ENCODE measurements at places on chromosomes 16 and 17. TPM values are rescaled to one million over a fixed set of nuclear protein-coding genes. Genes with fewer than 3 reads are reported as not detected.

HYDIN gene
- 1.3 TPM for polyA plus RNA-seq

DNA sequence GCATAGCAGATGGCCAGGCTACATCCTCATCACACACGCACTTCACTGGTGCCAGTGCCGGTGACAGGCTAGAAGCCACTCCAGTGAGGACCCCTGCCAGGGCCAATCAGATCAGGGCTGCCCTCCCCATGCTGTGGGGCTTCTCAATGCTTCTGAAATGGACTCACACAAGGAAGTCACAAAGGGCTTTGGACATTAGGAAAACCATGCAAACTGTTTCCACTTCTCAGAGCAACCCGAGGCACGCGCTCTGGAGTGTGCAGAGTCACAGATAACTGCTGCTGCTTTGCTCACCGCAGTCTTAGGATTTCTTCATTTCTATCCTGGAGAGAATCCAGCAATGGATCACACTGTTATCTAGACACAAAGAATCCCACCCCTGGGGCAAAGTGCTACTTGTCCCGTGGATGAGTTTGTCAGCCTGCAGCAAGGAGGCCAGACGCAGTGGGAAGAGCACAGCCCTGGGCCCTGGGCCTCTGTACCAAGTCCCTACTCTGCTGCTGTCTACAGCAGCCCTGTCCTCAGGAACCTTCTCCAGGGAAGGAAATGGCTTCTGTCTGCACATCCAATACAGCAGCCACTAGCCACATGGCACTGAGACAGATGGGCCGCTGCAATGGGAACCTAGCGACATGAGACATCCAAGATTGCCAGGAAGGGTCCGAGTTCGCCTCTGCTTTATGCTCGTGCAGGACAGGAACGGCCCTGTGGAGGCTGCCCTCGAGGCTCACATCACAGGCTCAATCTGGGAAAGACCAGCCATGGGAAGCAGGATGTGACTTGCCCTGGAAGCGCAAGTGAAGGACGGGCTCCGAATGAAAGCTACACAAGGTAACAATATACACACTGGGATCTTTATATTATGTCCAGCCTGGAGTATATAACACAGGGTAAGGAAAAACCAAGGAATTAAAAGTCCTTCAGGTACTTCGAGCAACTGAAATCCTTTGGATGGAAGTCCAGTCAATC is 169.3 kb downstream of the ZFHX3 start:
- DNase-seq, result no peak

IRX5 gene
- polyA plus RNA-seq, result 21.8 TPM

RNF112 gene
- polyA plus RNA-seq, result 8.1 TPM

DNA sequence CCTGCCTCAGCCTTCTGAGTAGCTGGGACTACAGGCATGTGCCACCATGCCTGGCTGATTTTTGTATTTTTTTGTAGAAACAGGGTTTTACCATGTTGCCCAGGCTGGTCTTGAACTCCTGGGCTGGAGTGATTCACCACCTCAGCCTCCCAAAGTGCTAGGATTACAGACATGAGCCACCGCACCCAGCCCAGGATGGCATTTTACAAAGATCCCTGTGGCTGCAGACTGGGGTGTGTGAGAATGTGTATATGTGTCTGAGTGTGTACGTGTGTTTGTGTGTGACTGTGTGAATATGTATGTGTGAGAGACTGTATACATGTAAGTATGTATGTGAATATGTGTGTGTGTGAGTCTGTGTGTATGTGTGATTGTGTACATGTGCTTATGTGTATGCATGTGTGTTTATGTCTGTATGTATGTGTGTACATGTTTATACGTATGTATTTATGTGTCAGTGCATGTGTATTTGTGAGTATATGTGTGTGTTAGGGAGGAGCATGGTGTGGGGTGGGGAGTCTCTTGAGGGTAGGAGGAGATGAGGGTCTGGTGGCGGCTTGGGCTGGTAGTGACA is 17.0 kb downstream of the RPTOR start:
- no peak for DNase-seq

VMO1 gene
- polyA plus RNA-seq, result 1.2 TPM

- no peak for DNase-seq
Observed at GRCh38 chr16:57244463-57244766, 644 bp upstream of the ARL2BP start.

MYL11 gene
- 3.7 TPM for polyA plus RNA-seq

DNA sequence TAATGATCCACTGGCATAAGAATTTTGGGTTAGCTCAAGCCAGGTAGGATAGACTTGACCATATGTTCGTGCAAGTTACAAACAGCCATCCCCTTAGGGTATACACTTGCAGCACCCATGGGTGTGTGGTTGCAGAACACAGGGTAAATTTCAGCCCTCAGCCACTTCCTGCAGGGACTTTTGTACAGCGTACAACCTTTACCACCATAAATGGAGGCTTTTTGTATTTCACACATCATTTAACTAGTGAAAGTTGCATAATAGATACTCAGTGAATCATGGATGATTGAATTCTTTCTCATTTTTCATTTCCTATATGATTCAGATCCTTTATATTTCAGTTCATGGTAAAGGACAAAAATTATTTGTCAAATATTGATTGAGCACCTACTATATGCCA is 473.9 kb downstream of the CDH13 start:
- DNase-seq, result no peak

GRCh38 chr17:82241183-82241925 is 12.5 kb downstream of the SLC16A3 start:
- peak; percentile 80 for DNase-seq

GRCh38 chr16:49959552-49960277 is 65.3 kb upstream of the CNEP1R1 start:
- no peak for DNase-seq

AANAT gene
- not detected for polyA plus RNA-seq

DNA sequence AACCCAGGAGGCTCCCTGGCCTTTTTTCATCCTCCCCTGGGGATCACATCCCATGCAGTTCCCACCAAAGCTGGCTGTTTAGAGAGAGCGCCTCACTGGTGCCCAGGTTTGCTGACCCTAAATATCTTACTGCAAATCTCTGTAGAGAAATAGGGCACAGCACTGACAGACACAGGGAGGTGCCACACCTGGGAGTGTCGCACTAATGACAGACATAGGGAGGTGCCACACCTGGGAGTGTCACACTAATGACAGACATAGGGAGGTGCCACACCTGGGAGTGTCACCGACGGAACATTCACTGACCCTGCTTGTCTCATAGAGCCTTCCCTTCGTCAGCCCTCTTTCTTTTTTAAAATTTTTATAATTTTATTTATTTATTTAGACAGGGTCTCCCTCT is 25.6 kb downstream of the UNK start:
- no peak for DNase-seq

DNA sequence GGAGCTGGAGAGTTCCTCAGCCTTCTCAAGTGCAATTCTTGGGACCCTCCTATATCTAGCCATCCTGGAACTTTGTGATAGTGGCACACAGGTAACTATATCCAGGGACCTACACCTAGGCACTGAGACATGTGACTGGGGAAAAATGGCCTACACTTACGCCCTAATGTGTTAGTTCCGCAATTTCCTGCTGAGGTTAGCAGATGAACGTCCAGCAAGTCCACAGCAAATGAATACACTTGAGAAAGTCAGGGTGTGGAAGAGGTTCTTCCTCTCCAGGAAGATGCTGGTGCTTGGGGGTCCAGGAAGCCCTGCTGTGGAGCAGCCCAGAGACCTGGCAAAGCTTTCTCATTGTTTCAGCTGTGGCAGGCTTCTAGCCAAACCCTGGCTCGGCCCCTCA is 20.8 kb downstream of the PIK3R5 start:
- DNase-seq, result no peak

- no peak for DNase-seq
Observed at GRCh38 chr17:10384175-10384574, 11.4 kb upstream of the MYH13 start.

DNA sequence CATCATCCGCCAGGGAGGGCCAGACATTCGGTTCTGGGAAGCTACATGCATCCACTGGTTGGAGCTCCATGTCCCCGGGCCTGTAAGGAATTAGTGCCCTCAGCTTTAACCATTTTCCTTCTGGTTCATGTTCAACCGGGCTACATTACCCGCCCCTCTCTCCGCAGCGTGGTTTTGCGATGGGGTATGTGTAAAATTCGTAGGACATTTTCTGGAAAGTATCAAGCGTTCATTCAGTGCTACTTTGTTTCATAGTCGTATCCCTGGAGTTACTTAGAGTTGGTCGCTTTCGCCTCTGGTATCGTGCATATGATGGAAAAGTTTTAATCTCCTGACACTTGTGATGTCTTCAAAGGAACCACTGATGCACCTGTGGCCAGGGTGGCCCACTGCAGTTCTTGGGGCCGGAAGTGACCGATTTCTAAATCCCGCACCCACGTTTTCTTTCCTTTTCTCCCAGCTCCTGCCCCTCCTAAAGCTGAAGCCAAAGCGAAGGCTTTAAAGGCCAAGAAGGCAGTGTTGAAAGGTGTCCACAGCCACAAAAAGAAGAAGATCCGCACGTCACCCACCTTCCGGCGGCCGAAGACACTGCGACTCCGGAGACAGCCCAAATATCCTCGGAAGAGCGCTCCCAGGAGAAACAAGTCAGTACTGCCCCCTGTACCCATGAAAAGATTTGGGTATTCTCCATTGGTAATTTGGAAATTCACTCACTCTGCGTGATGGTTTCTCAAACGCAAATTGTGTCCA is 637 bp downstream of the RPL23A start:
- no peak for DNase-seq

DNA sequence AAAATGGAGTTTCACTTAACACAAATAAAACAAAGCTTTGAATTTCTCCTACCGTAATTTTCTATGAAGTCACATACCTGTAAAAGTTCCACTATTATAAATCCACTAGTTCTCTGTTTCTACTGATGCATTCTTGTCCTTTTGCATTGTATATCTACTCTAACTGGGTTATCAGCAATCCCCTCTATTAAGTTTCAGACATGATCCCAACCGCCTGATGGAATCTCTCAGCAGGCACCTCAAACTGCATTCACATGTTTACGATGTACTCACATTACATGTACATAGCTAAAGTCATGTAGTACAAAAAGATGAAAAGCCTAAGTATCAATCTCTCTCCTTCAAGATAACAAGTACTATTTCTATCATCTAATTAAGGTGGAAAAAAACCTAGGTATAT is 64.9 kb downstream of the MED13 start:
- no peak for DNase-seq

DNA sequence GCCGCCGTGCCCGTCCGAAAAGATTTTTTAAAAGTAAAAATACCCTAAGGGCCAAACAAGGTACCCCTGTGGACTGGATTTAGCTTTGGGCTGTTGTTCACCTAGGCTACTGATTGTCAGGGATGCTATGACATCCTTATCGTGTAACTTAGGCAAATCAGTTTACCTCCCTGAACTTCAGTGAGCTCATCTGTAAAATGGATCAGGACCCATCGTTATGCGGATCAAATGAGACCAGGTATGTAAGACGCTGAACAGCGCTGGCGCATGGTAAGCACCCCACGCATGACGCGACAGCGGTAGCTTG is 658 bp upstream of the ZNF771 start:
- no peak for DNase-seq

CD300LB gene
- polyA plus RNA-seq, result 0.25 TPM

AGRP gene
- polyA plus RNA-seq, result 0.10 TPM

GRCh38 chr17:58375256-58375655 is 23.3 kb upstream of the SUPT4H1 start:
- DNase-seq, result no peak

SYNGR3 gene
- polyA plus RNA-seq, result 2.5 TPM

GRCh38 chr17:41329279-41329948 is 13.9 kb upstream of the KRTAP17-1 start:
- DNase-seq, result no peak

DNA sequence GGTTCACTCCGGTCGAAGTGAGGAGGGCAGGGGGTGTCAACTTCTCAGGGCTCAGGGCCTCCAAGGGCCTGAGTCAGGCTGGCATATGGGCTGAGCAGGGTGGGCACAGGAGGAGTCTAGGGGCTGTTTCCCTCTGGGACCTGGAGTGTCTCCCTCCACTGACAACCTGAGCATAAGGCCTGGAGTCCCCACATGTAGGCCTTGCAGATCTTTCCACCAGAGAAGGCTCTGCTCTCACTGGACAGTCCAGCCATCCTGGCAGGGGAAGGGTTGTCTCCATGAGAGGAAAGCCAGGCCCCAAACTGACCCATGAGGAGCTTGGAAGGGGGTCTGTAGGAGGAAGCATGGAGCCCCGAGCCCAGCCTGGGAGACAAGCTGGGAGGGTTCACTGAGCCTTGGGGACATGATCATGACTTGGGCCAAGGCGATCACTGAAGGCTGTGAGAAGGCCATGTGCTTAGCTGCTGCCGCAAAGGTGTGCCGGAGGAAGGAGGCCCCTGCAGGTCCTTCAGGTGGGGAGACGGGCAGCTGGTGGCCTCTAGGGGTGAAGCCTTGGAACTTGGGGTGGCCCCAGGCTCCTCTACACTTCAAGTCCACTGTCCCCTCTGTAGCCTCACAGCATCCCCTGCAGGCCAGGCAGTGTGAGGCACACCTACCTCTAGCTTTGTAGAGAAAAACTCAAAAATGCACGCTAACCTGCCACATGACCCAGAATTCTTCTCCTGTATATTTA is 9.9 kb downstream of the CMTM2 start:
- DNase-seq, result peak; percentile 45

CIAPIN1 gene
- 20.1 TPM for polyA plus RNA-seq

- DNase-seq, result peak; percentile 50
Observed at GRCh38 chr17:17913695-17914332, 58.4 kb downstream of the TOM1L2 start.

DNA sequence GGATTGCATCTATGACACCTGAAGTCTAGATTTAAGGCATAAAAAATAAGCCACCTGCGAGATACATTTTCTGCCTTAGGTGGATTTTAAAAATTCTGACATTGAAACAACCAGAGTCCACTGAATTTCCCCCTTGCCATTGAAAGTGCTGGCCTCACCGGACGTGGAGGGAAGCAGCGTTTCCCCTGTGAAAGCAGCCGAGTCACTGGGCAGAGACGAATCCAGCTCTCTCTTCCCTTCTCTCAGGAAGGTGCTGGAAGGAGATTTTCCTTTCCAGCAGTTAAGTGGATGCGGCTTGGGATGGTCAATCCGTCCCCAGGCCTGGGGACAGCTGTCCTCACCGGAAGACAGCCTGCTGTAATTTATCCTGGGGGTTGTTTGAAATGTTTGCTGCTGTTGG is 270.9 kb upstream of the FOXF1 start:
- DNase-seq, result no peak

GRCh38 chr17:59400858-59401257 is 69.4 kb downstream of the YPEL2 start:
- no peak for DNase-seq

DNA sequence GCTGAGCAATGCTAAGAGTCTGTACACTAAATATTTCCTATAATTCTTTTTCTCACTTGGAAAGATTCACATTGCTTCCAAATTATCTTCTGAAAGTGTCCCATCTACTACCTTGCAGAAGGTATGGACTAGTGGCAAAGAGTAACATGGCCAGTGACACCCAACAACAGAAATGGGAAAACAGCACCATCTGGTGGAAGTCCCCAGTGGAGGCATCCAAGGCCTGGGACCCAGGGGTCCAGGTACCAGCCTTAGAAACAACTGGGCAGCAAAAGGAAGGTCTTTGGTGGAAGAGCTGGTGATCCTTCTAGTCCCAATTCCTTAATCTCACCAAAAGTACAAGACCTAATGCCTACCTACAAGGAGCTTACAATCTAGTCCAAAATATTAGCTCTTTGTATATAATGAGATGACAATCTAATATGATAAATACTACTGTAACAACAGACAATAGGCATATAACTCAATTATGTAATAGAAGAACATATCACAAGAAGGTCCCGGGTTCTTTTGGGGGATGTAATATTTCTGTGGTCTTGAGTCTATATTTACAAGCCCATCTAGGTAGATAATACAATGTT is 55.3 kb downstream of the SKAP1 start:
- DNase-seq, result no peak

SALL1 gene
- 0.22 TPM for polyA plus RNA-seq

- no peak for DNase-seq
Observed at GRCh38 chr17:17525311-17525710, 29.1 kb upstream of the RASD1 start.

GRCh38 chr17:63529711-63530556 is 6.8 kb downstream of the KCNH6 start:
- peak; percentile 25 for DNase-seq

Data from heart right ventricle (tissue), 16 donors.